NCI-H69 (cell line): ENCODE measurements at places on chromosomes 4 and X.
A peak's percentile ranks its signal among the peaks of the same experiment; 100 is the strongest.

DNA sequence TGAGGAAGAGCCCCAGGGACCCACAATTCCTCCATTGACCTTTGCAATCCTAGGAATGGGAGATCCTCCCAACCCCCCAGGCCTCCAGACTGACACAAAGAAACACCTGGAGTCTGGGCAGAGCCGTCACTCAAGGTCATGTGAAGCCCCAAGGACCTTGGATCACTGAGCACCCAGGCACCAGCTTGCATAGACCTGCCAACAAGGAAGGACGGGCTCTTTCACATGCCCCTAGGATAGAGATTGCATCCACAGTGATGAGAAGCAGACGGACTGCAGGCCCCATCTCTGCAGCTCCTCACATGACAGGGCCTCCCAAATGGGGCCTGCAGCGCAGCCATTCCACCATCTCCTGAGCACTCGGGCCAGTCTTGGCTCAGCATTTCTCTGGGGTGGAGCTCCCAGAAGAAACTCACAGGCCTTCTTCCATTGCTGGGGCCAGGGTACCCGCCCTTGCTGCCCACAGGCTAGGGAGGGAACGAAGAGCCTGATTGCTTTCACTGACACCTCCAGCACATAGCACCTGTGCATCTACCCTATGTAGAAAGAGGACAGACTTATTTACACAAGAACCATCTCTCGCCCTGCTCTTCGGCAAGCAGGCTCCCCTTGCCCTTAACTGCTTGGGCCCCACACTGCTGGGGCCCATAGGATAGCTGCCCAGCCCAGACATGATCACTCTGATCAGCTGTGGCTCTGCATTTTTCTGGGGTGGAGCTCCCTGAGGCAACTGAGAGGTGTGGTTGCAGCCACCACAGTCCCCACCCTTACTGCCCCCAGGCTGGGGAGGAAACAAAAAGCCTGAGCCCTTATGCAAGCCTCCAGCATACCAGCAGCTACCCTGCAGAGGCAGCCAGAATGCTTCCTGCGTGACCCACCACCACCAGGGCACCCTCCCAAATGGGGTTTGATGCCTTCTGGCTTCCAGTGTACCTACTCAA is 185.7 kb upstream of the ZCCHC13 start:
- peak; percentile 1 for DNase-seq

GRCh38 chrX:74506317-74507115 is 85.2 kb downstream of the SLC16A2 start:
- DNase-seq, result no peak

DNA sequence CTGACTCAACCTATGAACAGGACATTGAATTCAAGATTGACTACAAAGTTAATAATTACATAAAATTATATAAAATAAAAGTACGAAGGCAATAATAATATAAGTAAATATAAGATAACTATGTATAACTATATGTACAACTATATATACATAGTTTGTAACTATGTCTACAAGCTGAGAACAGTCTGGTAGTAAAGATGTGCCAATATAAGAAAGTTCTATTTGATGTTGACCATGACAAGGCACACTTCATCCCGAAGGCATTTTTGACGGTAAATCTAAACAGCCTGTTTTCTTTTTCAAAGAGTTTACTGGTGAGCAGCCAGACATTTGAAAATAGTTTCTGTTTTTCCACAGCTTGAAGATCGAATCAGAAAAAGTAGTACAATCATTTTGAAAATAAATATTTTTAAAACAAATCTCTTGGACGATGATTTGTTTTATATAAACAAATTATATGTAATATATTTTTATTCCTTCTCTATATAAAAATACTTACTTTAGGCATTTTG is 112.9 kb downstream of the CEP44 start:
- DNase-seq, result no peak

DNA sequence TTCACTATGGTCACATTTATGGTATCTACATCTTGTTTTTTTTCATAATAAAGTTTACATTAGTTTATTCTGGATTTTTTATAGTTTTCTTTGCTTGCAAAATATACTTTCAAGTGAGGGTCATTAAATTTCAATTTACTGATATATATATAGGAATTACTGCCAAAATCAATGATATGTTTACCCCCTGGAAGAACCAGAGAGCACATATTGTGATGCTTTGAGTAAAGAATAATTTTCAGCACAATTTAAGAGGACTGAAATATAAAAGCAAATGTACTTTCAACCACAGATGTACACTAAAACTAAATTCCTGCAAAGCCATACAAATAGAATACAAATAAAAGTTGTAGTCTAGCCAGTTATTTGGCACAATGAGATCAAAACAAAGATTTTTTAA is 242.2 kb upstream of the PCDH18 start:
- no peak for DNase-seq

GRCh38 chr4:157372567-157372966 is 152.0 kb downstream of the GRIA2 start:
- DNase-seq, result peak; percentile 82

- peak; percentile 17 for DNase-seq
These were observed 671 bp downstream of the HPF1 start for GRCh38 chr4:169756971-169757574.

DNA sequence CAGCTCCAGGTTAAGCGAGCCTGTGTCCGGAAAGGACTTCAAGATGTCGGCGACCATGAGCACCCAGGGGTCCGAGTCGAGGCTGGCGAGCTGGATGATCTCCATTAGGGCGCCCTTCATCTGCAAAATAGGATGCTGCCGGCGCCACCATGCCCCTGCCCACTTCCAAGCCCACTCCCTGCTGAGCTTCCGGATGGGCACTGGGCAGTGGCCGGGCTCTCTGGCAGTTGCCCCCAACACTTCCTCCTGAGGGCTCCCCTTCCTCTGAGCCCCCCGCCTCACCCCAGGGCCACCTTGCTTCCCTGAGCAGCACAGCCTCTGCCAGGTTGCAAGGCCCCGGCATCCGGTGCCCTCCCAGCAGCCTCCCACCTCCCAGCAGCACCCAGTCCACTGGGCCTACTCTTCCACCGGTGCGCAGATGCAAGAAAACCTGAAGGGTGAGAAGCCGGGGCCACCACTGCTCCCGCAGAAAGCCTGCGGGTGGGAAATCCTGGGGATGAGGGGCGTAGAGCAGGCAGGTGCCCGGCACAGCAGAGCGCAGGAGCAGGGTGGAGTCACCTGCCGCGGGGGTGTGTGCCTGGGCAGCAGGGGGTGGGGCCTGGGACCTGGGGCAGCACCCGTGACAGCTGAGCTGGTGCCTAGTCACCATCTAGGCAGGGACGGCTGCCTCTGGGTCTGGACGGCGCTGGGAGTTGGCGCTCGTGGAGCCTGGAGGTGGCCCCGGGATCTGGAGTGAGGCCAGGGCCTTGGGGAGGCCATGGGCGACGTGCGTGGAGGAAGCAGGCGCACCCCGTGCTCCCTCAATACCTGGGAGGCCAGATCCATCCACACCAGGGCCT is 17.0 kb downstream of the NELFA start:
- no peak for DNase-seq

GRCh38 chr4:83723609-83724008 is 187.7 kb downstream of the GPAT3 start:
- no peak for DNase-seq

DNA sequence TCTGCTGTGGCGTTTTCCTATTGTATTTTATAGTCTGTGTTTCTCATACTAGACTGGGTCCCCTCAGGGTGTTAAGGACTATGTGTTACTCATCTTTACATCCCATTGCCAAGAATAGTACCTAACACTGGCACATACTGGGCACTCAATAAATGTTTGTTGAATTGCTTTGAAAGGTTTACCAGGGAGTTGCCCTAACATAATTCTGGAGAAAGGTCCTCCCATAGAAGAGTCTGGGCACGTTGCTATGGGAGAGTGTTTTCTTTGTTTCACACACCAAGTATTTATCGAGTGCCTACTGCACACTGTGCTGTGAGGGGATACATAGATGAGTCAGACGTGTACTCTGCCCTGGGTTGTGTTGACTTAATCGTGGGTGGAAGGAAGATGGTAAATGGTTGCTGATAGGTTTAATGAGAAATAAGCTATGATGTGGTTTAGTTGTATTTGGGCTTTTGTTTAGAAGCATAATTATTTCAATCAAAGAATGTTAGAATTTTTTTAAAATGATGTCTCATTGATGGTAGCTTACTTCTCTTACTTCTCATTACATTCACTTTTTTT is 42.9 kb downstream of the AFF1 start:
- peak; percentile 73 for DNase-seq

DNA sequence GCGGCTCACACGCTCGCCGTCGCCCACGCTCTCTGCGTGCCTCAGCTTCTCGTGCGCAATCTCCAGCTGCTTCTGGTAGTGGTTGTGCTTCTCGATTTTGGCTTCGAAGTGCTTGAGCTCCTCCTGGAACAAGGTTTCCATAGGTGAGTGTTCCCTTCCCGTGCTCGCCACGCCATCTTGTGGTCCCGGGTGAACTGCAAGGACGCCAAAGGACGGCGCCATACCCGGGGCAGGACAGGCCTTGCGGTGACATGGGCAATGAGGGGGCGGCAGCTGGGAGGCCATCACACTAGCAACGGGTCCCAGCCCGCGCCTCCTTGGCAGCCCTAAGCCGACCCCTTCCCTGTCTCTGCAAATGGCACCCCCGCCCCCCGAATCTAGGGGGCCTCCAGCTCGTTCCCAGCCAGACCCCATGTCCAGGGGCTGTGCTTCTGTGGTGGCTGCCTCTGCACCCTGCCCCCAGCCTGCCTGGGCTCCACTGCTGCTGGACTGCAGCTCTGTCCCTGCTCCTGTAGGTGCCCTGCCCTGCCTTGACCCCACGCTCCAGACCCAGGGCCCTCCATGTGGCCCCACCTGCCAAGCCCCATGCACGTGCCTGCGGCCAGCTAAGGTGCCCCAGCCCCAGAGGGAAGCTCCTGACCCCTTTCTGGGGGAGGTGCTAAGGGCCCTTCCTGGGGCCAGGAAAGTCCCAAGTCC is 17.3 kb downstream of the LRPAP1 start:
- DNase-seq, result no peak

DNA sequence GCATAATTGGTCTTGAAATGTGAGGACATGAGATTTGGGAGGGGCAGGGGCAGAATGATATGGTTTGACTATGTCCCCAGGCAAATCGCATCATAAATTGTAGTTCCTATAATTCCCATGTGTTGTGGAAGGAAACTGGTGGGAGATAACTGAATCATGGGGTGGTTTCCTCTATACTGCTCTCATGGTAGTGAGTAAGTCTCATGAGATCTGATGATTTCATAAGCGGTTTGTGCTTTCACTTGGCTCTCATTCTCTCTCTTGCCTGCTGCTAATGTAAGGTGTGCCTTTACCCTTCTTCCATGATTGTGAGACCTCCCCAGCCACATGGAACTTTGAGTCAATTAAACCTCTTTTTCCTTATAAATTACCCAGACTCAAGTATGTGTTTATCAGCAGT is 2595.9 kb downstream of the PCDH7 start:
- no peak for DNase-seq

GRCh38 chrX:67784712-67785111 is 240.9 kb downstream of the AR start:
- no peak for DNase-seq

DNA sequence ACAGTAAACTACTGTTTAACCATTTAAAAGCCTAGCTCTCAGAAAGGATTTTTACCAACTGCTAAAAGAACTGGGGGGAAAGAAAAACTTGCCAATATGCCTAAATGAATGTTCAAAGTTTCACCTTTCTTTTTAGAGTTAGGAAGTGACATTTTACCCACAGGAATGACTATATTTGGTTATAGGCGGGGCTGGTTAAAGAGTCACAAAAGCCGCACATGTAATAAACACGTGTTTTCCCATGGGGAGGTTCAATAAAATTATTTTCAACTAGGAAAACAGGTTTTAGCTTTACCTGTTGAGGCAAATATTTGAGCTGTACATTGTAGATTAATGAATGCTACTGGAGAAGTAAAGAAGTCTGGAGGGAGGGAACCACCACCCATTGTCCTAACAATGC is 41.6 kb upstream of the UGDH start:
- DNase-seq, result no peak

DNA sequence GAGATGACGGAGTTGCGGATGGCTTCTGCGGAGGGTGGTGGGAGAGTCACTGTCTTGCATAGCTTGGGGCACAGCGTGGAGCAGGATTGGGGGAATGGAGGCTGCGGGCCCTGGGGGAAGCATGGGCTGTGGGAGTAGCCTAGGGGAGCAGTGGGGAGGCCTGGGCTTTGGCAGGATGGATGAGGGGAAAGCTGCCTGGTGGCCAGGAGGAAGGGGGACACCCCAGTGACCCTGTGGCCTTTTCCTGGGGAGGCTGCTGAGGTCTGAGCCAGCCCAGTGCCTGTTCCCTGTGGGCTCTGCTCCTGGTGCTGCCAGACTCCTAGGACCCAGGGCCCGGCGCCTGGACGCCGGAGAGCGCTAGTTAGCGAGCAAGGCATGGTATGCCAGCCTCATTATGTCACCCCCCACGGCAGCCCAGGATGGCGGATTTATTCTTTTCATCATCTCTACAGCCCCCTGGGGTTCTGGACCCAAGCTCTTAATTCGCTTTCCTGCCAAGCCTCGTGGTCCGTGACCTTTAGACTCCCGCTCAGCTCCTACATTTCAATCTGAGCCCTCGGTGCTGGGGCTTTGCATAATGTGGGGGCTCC is 39.8 kb downstream of the SORCS2 start:
- DNase-seq, result no peak

GRCh38 chr4:78299565-78299972 is 242.4 kb downstream of the FRAS1 start:
- no peak for DNase-seq

DNA sequence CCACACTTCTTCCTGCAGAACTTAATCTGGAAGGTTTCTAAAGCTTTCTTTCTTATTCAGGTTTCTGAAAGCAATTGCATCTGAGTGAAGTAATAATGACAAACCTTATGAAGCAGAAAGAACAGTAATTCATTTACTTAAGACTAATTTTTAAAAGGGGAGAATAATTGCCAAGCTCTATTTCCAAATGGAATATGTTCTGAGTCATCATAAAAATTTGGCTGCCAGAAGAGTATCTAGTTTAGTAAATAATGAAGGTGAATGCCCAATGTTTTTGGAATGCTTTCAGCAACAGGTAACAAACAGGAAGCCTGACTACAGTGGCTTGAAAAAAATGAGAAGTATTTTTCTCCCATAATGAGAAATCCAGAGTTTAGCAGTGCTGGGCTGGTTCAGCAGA is 227.3 kb upstream of the TET2 start:
- DNase-seq, result no peak

DNA sequence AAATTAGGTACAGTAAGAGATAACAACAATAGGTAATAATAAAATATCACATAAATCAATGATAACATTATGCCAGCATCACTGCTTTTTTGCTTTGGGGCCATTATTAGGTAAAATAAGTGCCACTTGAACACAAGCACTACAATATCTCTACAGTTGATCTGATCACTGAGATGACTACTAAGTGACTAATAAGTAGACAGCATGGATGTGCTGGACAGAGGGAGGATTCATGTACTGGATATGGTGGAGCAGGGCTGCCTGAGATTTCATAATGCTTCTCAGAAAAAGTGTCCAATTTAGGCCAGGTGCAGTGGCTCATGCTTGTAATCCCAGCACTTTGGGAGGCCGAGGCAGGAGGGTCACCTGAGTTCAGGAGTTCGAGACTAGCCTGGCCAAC is 137.8 kb upstream of the IL1RAPL2 start:
- DNase-seq, result no peak
